ENCODE measurements at places on chromosomes 13 and 19. TPM values are rescaled to one million over a fixed set of nuclear protein-coding genes. Genes with fewer than 3 reads are reported as not detected.

- no peak for DNase-seq
Observed at GRCh38 chr13:35617420-35617819, 140.9 kb upstream of the MAB21L1 start.

DNA sequence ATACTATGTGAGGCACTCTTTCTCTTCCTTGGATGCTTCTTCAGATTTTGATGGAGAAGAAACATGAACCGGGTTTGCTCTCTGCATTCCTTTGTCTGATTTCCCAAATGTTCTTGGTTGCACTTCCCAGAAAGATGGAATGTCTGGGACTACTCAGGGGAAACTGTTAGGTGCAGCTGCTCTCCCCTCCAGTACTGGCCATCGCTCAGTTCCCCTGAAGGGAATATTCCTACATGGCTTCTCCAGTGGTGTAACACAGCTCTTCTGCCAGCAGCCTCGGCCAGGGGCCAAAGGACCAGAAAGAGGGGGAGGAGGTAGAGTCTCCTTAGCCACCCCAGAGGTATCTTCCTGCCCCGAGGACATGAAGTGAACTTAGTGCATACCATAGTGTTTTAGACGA is 33.5 kb upstream of the SPRY2 start:
- no peak for DNase-seq

GRCh38 chr13:85148009-85148408 is 651.2 kb downstream of the SLITRK6 start:
- peak; percentile 12 for DNase-seq

- no peak for DNase-seq
Observed at GRCh38 chr13:81409284-81409683, 1068.4 kb upstream of the SPRY2 start.

- DNase-seq: no peak
Observed at GRCh38 chr19:17209126-17210036, 5.8 kb upstream of the USE1 start.

DNA sequence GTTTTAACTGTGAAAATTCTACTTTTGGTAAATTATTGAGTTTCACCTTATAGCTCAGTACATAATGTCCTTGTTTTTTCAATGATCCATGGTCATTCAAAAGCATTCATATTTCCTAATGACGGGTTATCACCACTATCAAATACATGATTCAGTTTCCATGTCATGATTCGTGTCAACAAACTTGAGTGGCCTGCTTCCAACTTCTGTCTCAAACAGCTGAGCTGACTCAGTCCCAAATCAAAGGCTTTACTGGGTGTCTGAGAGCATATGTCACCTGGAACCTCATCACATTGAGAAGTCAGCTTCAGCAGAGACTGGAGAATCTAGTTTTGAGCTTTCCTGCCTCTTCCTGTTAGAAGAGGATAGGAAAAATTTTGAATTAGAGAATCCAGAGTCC is 40.3 kb upstream of the SGCG start:
- peak; percentile 34 for DNase-seq

- DNase-seq: no peak
Observed at GRCh38 chr19:42122691-42123607, 9.3 kb downstream of the POU2F2 start.

DNA sequence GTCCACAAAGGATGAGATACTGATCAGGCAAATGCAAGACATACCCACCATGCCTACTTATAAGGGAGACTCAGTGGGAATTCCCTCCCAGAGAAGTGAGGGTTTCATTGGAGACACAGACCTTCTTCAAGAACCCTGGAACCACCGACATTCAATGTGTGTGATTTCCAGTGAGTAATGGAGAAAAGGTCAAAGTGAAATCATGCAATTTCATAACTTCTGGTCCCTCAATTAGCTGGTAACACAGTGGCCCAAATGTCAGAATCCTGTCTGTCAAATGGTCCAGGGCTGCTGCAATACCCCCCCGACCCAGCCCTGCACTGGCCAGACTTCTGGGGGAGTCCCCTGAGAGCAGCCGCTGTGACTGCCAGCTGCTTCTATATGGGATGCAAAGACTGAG is 4.7 kb upstream of the METTL21C start:
- DNase-seq: no peak

- DNase-seq: no peak
Observed at GRCh38 chr13:107438251-107438650, 777.1 kb downstream of the LIG4 start.

GRCh38 chr19:51161266-51161665 is 19.2 kb downstream of the SIGLEC7 start:
- peak; percentile 35 for DNase-seq

DNA sequence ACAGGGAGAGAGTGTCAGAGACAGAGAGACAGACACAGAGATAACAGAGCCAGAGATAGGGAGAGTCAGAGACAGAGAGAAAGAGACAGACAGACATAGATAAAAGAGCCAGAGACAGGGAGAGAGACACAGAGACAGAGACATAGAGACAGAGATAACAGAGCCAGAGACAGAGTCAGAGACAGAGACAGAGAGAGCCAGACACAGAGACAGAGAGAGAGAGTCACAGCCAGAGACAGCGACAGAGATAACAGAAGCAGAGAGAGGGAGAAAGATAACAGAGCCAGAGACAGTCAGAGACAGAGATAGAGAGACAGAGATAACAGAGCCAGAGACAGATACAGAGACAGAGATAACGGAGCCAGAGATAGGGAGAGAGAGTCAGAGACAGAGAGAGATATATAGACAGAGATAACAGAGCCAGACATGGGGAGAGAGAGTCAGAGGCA is 865 bp upstream of the TNFSF9 start:
- no peak for DNase-seq

- DNase-seq: no peak
Observed at GRCh38 chr19:7371001-7371400, 22.3 kb downstream of the ARHGEF18 start.

DNA sequence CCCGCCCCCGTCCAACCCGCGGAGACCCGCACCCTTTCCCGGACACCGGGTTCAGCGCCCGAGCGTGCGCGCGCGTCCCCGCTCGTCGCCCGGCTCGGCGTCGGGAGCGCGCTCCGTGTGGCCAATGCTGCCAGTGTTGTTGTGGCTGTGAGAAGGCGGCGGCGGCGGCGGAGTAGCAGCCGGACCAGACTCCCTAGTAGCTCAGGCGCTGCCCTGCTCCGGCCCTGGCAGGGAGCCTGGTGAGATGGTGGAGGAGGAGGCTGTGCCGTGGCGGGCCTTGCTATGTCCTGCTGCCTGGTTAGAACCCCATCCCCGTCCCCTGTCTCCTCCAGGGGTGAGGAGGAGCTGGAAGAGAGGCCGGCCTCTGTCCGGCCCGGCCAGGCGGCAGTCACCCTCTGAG is 553.2 kb downstream of the TUBA3C start:
- DNase-seq: no peak

- no peak for DNase-seq
Observed at GRCh38 chr13:26716984-26717383, 43.6 kb downstream of the GPR12 start.

DNA sequence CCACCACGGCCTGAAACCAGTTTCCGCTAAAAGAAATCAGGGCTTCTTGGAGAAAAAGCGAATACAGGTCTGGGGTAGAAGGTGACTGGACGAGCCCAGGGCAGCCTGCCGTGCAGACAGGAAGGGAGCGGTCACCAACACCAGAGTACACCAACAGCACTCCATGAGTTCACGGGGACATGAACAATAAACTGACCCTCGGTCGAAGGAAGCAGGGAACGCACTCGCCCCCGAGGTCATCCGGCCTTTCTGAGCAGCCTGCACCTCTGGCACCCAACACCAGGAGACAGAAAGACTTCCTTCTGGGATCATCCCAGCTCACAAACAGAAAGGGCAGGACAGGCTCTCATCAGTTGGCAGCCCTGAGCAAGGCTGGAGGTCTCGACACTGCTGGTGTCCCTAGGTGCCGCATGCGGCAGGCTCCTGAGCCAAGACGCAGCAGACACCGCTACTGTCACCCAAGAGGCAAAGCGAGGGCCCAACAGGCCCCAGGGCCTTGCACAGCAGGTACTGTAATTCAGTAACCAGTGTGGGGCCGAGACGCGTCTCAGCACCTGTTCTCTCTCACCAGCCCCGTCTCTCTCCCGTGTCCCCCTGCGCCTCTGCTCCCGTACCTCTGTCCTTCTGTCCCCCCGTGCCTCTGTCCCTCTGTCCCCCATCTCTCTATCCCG is 18.0 kb downstream of the DCUN1D2 start:
- no peak for DNase-seq

DNA sequence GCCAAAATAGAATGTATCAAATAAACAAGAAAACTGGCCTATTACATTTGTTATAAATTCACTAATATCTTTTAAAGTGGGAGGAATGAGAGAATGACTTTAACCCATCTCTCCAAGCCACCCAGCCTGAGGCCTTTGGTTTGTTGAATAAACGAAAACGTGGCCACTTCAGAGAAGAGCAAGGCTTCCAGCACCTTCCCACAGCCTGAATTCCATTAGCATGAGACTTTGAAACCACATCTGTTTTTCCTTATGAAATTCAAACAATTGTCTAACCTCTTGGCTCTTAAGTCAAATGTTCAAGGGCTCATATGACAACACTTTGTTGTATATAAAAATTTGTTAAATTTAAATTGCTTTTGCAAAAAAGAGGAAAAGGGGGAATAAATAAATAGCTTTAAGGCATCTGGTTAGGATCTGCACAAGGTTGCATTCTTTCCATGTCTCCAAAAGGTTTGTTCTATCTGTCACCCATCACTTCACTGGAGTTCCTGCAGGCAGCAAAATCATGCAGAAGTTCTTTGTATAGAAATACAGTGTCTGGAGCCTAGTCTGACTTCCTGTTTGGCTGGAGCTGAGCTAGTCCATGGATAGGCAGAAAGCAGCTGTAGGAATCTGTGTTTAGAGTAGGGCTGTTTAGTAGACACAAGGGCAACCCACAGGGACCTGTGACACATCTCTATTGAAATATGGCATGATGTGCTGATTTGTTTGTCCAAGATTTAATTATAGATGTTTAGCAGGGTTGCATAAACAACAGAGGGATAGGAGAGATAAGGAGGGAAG is 502.3 kb downstream of the KCTD12 start:
- peak; percentile 77 for DNase-seq

DNA sequence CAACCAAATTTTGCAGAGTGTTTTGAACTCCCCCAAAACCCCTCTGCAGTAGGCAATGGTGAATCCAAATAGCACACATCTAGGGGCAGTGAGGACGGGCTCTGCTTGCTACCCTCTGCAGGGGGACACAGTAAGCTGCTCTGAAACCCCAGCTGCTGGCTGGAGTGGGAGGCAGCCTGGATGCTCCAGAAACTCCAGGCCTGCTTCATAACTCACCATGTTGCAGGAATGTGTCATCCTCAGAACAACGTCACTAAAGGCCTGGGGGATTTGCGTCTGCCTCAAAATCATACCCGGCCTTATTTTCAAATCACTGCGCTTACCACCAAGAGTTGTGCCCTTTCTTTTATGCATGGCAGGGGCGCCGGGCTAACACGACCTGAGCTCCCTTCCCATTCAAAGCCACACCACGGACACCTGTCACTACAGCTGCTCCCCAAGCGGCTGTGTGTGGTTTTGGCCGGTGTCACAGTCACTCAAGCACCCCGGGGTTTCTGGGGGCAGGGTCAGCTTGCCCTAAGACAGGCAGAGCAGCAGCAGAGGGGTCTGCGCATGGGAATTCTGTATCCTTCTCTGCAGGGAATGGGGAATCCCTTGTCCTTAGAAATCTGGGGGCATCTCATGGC is 93.9 kb downstream of the TSHZ3 start:
- DNase-seq: no peak

DNA sequence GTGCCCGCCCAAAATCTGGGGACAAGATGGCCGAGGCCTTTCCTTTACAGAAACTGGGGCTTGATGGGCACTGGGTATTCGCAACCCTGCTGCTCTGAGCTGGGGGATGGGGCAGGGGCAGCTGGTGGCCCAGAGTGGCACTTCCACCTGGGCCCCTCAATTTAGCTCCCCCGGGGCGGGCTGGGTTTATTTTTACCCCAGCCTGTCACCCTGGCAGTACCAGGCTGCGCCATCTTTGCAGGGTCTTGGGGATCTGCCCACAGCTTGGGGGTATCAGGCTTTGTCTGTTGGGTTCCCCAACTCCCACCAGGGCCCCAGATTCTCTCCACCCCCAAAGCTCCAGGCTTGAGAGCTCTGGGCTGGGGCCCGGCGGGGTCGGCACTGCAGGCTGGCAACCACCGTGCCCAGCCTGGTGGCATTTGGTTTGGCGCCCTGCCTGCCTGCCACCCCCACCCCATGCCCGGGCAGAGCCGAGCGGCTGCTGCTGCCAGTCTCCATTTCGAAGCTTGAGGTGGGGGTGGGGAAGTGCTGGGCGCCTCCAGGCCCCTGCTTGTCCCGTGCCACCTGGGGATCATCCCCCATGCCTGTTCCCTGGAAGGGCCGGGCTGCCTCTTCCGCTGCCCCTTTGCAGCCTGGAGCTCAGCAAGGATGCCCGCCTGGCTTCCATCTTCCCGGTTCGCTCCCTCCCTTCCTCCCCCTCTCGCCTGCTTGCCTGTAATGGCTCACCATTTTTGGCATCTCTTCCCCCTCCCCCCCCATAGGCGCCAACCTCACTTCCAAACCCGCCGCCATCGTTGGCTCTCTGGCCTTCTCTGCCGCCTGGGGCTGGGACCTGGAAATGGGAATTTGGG is 11.4 kb downstream of the NFIX start:
- no peak for DNase-seq

Gene RFPL4AL1
- not detected for total RNA-seq

Gene OBI1
- 20.1 TPM for total RNA-seq

Gene LILRB4
- total RNA-seq: not detected

Gene NTF4
- 11.7 TPM for total RNA-seq

Gene FFAR2
- not detected for total RNA-seq

Gene ZSCAN4
- 0.17 TPM for total RNA-seq

Gene ZNF582
- total RNA-seq: 2.2 TPM
